SW480 (cell line): ENCODE measurements at places on chromosomes 5 and 9.

DNA sequence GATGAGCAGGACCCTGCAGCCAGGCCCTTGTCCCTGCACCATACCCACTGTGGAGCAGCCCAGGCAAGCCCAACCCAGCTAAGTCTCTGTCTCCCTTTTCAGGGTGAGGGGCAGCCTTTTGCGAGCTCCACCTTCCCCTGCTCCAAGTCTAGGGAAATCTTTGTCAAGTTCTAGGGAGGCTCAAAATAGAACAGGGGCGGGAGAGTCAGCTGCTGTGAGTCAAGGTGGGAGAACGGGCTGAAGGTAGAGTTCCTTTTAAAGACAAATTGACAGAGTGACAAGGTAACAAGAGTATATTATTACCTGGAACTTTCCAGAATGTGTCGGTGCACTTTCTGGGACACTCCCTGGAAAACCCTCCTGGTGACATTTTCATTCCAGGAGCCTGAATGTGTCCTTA, 64.7 kb downstream of the KCNT1 start:
- no peak for DNase-seq

GRCh38 chr5:3010301-3010952, 258.9 kb upstream of the IRX2 start:
- DNase-seq: no peak

- DNase-seq: no peak
Measured at GRCh38 chr5:60585618-60586017, 114.3 kb downstream of the DEPDC1B start.

DNA sequence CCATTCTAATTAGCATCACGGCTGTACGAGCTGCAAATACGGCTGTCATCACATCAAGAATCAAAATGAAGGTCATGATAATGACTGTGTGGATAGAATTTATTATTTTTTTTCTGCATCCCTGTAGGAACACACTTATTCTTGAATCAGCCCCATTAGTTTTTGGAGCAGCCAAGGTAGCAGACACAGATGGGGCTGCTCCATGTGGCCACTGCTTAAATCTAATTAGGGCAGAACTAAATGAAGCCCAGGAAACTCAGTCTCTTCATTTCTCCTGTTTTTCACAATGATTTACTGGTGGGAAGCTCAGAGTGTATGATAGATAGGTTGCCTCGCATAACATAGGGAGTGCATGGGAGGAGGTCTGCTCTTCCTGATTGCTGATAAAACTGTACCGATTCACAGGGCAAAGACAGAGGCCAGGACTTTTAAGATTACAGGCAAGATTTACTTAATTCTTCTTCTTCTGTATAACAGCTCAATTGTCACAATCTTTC, 275.5 kb downstream of the GLIS3 start:
- no peak for DNase-seq

DNA sequence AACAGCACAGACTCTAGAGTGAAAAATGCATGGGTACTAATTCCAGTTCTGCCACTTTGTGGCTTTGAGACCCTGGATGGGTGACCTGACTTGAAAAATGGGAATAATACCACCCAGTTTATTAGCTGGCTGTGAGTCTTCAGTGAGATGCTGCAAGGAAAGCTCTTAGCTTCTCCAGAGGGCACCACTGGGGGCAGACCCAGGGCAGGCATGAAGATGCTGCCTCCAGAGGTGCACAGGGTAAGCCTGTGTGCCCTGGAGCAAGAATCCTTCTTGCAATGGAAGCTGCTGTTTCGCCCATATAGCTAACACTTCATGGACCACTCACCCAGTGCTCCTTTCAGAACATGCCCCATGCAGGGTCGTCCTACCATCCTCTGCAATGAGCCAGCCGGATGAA, 75.7 kb downstream of the C5orf15 start:
- no peak for DNase-seq
